Amygdala (tissue), 56 donors: ENCODE measurements at places on chromosomes 11 and 22.

GRCh38 chr11:68796801-68797200, 44.9 kb downstream of the CPT1A start:
- DNase-seq, result no peak

DNA sequence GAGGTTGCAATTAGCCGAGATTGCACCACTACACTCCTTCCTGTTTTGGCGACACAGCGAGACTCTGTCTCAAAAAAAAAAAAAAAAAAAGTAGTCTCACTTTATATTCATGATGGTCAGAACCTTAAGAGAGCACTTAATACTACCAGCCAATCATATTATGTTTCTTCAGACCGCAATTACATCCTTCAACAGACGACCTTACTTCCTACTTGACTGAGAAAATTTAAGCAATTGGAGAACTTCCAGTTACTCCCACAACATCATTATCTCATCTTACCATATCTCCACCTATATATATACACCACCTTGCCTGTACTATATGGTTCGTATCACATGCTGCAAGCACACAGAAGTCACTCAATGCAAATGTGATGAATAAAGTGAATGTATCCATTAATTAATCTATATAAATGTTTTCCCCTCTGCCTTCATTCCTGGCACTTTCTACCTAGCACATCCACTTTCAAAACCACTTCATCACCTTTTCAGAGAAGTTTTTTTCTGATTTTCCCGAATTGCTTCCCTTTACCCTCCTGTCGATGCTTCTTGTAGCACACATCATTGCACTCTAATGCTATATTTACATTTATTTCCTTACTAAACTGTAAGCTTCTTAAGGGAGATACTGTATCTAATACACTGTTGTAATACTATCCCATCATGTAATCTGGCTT, 13.8 kb downstream of the ATP5MG start:
- no peak for DNase-seq

- no peak for DNase-seq
These were observed 1.6 kb downstream of the KCNJ1 start for GRCh38 chr11:128865490-128865889.

GRCh38 chr11:26651916-26652315, 69.9 kb downstream of the SLC5A12 start:
- no peak for DNase-seq

- no peak for DNase-seq
These were observed 74.5 kb upstream of the RAB38 start for GRCh38 chr11:88249706-88250105.
